Peyer's patch (tissue), 4 donors: ENCODE measurements at places on chromosomes 3 and 15. TPM values are rescaled to one million over a fixed set of nuclear protein-coding genes. Genes with fewer than 3 reads are reported as not detected.

The CIB1 gene
- total RNA-seq: 71.0 TPM

The RAD51 gene
- total RNA-seq: 1.2 TPM

GRCh38 chr15:63968700-63969099 is 77.6 kb downstream of the DAPK2 start:
- H3K27ac ChIP-seq: no peak overlapping the region
- peak; percentile 50 for DNase-seq
- no peak overlapping the region for H3K4me3 ChIP-seq
- no peaks in the 10 kb centered on the region for H3K27me3 ChIP-seq
- no peaks in the 10 kb centered on the region for H3K36me3 ChIP-seq

DNA sequence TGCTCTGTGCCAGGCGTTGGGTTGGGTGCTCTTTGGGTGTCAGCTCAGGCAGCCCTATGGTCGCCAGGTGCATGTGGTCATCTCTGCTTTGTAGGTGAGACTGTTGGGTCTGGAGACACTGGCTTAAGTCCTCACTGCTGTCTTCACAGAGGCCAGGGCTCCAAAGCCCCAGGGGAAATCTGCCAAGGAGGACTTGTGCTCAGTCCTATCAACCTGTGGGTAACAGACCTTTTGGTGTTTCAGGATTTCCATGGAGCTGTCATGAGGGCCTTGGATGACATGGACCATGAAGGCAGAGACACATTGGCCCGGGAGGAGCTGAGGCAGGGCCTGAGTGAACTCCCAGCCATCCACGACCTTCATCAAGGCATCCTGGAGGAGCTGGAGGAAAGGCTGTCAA is 50.1 kb upstream of the NR2C2 start:
- no peaks in the 10 kb centered on the region for H3K4me1 ChIP-seq
- DNase-seq: no peak
- H3K27ac ChIP-seq: no peak overlapping the region
- no peaks in the 10 kb centered on the region for H3K27me3 ChIP-seq
- no peak overlapping the region for H3K4me3 ChIP-seq

DNA sequence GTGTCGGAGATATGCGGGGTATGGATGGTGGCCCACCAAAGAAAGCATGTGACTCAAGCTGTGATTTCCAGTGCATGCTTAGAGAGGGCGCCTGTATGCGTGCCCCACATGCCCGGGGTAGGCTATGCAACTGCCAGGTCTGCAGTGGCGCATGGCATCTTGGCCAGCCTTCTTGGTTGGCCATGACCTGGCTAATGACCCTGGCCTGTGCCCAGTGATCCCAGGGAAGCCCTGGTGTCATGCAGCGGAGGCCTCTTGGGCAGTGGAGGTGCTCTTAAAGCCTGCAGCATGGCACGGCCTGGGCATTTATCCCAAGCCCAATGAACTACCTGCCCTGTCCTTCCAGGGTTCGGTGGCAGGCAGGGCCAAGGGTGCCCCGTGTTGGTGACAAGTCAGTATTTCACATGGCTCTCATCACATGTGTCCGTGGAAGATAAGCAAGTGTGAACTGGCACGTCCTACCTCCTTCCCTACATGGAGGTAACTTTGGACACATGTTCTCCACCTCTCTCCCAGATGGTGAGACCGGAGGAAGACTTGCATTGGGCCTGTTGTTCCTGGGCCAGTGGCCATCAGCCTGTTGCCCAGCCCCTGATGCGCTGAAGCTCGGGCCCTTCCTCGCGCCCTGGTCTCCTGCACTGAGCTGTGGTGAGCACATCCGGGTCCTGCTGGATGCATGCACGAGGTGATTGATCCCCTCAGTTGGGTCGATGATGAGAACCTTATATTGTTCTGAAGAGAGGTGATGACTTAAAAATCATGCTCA is 192.0 kb downstream of the UBE3A start:
- no peak for DNase-seq
- H3K27ac ChIP-seq: no peak overlapping the region
- H3K27me3 ChIP-seq: no peaks in the 10 kb centered on the region
- H3K36me3 ChIP-seq: no peaks in the 10 kb centered on the region

- DNase-seq: no peak
- no peak overlapping the region for H3K4me3 ChIP-seq
- H3K27me3 ChIP-seq: no peaks in the 10 kb centered on the region
- no peaks in the 10 kb centered on the region for H3K4me1 ChIP-seq
- H3K27ac ChIP-seq: no peak overlapping the region
These were observed 59.8 kb upstream of the HEG1 start for GRCh38 chr3:125115640-125116039.

DNA sequence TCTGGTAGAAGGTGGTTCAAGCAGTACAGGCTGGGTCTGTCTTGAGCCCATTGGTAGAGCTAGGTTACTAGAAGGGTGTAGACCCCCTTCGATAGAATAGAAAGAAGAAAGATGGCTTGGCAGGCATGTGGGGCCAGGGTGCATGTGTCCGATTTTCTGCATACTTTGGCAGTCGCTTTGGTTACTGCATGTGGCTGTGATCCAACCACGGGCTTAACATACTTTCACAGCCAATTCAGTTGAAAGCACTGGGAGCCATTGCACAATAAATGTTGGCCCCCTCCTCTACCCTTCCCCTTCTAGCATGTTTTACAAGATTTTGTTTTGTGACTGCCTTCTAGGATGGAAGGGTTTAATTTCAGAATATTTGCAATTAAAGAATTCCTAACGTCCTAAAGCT is 7.2 kb downstream of the ARID3B start:
- H3K27me3 ChIP-seq: no peaks in the 10 kb centered on the region
- H3K36me3 ChIP-seq: peaks cover 4% of the 10 kb centered on the region
- H3K4me3 ChIP-seq: no peak overlapping the region
- no peak for DNase-seq

DNA sequence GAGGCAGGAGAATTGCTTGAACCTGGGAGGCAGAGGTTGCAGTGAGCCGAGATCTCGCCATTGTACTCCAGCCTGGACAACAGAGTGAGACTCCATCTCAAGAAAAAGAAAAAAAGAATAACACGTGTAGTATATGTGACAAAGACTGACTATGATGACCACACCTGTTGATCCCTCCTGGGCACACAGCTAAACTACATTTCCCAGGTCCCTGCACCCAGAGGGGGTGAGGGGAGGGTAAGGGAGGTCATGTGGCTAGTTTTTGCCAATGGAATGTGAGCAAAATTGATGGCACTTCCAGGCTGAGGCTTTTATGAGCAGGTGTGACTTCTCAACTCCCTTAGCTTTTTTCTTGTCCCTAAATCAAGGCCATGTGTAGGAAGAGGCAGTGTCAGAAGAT is 58.2 kb downstream of the KLHL6 start:
- peak; percentile 17 for DNase-seq
- no peaks in the 10 kb centered on the region for H3K27me3 ChIP-seq
- no peaks in the 10 kb centered on the region for H3K4me1 ChIP-seq
